Activated CD8-positive, alpha-beta T cell treated with anti-CD3 and anti-CD28 coated beads for 36 hours (primary cell): ENCODE measurements at places on chromosomes 1 and 21.

- no peak for DNase-seq
Observed at GRCh38 chr1:97581614-97582051, 339.2 kb downstream of the DPYD start.

DNA sequence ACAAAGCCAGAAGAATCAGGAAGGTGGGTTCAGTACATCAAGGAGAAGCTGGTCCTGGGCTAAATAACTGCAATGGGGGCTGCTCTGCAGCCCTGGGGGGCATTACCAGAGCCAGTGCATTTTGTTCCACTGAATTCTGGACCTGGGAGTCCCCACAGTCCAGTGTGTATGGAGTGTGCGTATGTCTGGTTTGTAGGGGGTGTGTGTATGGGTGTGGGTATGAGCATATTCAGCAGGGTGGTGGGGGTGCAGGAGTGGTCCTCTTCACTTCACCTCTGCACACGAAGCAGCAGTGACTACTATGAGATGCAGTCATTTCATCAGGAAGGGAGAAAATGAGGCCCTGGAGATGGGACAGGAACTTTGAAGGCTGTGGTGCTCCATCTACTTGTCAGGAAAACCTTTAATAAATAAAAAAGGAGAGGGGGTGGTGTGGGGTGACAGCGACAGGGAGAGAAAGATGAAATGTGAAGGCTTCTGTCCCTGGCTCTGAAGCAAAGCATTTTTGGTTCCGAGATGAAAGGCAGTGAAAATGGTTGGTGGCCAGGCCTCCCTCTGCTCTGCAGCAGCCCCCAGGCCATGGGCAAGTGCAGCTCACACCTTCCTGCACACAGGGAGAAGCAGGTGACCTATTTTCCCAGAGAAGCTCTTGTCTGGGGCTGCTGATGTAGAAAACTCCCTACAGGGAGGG, 121.5 kb upstream of the CACHD1 start:
- DNase-seq = no peak

GRCh38 chr21:29217818-29218291, 80.9 kb upstream of the BACH1 start:
- DNase-seq = no peak

- DNase-seq = no peak
Observed at GRCh38 chr1:156516821-156517220, 16.2 kb upstream of the MEF2D start.

DNA sequence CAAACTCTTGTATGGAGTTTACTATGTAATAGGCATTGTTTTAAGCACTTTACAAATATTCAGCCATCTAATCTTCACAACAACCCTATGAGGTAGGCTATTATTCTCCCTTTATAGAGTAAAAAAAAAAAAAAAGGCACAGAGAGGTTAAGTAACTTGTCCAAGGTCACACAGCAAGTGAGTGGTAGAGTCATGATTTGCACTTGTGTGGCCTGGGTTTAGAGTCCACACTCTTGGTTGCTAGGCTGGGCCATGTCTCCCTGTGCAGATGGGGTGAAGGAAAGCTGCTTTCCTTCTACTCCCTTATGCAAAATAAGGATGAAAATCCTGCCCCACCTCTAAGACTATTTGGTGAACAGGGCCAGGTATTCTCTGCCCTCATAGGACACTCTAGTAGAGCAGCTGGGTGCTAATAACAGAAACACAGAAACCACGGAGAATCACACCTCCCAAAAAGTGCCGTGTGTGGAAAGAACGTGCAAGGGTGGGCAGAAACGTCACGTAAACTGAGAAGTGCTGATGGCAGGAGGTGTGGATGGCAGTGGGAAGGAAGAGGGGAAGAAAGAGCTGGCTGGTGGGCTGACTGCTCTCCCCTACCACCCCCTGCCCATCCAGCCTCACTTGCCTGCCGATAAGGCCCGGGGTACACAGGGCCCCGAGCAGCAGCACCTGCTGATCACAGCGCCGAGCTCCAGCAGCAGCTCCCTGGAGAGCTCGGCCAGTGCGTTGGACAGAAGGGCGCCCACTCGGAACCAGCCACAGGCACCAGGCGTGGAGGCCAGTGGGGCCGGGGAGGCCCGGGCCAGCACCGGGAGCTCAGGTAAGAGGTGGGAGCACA, 28.3 kb upstream of the VPS13D start:
- DNase-seq = peak; percentile 73

DNA sequence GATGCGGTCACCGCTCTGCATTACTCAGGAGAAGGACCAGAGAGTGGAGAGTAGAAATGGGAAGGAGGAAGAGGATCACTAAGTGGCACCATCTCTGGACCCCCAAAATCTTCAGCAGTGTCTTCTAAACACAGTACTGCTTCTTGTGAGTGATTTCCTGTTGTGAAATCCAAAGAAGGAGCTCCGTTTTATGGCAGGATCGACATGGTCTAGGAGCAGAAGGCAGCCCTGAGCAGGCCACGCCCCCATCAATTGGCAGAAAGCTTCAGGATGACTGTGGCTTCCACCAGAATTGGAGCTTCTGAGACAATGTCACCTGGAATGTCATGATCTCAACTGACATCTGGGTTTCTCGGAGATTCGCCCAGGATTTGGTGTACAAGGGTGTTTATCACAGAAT, 171.5 kb downstream of the ADSS2 start:
- no peak for DNase-seq

DNA sequence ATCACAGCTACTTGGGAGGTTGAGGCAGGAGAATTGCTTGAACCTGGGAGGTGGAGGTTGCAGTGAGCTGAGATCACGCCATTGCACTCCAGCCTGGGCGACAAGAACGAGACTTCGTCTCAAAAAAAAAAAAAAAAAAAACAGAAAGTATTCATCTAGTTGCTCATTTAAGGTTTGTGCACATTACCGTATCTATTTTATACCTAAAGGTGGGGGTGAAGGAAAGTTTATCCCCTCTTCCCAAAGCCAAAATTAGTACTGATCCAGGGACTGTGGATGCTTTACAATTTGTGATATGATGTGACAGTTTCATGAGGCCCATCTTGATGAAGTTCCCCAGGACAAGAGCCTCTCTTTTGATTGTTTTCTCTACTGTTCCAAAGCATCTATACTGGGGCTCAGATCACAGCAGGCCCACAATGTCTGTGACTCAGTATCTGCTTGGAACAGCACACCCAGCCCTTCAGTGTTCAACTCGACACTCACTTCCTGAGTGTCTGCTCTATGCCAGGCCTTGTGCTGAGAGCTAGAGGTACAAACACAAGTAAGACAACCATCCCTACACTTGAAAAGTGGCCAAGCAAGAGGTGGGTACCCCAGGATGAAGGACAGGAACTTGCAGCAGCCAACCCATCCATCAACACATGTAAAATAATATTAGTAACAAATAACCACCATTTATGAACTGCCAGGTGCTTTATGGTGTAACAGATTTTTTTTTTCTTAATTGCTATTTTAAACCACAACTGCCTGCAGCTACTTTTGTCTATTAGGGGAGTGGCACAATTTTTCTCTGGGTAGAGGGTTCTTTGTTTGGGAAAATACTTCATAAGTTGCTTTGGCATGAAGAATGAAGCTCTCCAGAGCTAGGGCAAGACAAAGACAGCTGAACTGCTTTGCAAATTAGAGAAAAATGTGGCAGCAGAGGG, 29.0 kb upstream of the KHDRBS1 start:
- DNase-seq = peak; percentile 55

DNA sequence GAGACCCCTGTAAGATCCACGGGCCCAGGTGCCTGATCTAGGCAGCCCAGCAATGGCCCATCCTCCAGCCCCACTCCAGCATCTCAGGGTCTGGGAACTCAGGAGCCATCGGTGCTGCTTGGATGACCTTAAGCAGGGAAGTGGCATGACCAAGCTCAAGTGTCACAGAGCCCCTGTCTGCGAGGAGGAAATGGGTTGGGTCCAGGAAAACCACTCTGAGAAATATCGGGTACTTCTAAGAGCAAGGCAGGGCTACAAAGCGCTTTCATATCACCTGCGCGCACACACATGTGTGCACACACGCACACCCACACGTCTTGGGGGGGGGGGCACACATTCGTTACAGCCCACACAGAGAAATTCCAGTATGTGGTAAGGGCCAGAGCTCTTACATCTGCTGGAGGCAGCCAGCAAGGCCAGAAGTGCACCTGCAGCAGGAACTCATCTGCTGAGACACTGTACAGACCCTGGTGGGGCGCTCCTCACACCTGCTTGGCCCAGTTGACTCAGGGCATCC, 32.6 kb upstream of the SPOCD1 start:
- peak; percentile 71 for DNase-seq

GRCh38 chr1:113788802-113789201, 23.5 kb downstream of the RSBN1 start:
- DNase-seq = no peak

GRCh38 chr1:31577515-31578192, 1.3 kb downstream of the TINAGL1 start:
- DNase-seq = no peak

DNA sequence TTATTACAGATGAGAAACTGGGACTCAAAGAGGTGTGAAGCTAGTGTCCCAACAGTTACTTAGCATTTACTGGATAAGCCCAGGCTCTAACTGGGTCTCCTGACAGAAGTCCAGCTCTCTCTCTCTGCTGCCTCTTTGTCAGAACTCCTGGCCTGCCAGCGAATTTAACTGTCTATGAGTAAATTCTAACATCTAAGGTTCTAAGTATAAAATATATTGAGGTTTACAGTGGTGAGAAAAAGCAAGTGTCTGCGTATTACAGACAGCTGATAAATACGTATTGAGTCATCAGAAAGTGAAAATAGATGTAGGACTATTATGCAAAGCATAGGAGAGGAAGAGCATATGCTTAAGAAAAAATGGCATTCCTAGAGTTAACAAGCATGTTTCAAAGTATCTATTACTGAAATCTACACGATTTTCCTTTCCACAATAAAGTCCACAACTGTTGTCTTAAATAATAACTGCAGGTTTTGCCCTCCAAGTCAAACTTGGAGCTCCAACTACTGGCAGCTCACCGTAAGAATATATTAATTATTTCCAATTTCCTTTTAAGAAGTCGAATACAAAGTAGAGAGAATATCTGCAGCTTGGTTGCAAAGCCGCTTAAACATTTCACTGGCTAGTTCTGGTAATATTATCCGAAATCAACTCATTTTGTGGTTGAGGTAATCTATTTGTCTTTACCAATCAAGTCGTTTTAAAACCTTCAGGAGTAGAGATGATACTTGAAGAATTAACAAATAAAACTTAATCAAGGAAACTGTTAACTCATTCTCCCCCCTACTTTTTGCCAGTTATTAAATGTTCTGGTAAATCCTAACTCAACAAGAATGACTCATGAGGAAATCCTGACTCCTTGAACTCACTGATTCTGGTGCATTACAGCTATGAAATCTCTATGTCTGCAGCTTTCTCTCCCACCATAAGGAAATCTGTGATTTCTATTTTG, 1.4 kb upstream of the RGS2 start:
- peak; percentile 9 for DNase-seq

DNA sequence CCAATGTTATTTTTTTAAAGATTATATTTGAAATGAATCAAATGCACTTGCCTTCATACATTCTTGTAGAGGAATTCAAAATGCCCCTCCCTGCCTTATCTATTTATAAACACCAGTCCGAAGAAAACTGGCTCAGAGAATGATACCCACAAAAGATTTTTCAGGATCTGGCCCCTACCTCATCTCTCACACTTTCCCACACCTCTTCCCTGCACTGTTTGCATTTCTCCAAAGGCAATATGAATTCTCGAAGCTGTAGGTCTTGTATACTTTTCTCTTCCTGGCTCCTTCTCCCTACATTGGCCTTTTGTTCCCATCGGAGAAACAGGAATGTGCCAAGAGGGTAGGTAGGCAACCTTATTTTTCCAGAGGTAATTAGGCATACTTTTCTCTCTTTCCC, 12.0 kb upstream of the CCDC190 start:
- DNase-seq = no peak

- no peak for DNase-seq
Observed at GRCh38 chr21:28633839-28634555, 358.7 kb downstream of the LTN1 start.

GRCh38 chr1:79519084-79519760, 512.7 kb upstream of the ADGRL4 start:
- DNase-seq = no peak

- no peak for DNase-seq
Observed at GRCh38 chr1:24996456-24996855, 66.4 kb upstream of the RUNX3 start.

DNA sequence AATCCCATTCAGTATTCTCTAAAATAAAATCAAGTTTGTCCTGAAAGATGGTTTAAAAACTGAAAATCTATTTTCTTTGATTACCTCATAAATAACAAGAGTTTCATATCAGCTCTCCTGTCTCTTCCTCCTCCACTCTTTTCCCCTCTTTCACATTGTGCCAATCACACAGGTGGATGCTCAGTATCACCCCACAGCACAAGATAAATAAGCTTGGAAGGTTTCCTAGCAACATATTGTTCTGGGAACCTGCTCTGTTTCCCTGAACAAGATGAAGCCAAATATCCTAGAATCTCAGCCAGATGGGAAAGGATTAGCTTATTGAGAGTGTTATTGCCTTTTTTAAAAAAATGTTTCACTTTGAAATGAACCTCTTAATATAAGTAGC, 45.7 kb upstream of the CACYBP start:
- DNase-seq = no peak

DNA sequence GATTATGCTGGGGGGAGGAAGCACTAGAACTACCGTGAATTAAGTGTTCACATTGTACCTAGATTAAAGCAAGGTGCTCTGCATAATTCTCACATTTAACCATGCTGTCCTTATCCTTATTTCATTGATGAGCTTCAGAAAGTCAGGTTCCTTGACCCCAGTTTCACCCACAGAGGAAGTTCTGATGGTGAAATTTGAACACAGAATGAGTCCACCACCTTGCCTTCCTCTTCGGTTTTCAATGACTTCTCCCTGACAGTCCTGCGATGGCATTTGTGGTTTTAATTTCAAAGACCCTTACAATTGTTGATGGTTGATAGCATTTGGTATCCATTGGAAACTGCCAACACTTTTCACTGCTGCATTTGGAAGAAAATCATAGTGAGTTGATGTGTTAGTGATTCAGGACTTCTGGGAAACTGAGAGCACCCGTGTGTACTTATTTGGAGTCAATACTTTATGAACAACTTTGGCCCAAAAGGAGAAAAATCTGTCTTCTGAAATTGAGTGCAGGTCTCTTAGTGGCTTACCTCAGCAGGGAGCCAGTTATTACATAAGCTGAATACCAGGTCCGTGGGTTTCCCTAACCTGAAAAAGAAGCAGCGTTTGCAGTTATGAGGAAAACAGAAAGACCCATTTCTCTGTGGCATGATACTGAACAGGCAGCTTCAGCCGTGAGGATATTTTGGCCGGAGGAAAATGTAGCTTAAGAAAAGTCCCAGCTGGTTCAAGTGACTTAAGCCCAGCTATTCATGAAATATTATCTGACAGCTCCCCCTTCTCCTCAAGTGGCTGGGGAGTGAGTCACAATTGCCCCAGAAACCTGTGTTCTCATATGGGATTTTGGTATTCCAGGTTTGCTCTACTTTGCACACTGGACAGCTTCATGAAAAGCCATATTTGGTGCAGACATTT, 47.5 kb downstream of the ROR1 start:
- DNase-seq = no peak
